GOT3 (cell line): ENCODE measurements at places on chromosomes 2 and 18.

DNA sequence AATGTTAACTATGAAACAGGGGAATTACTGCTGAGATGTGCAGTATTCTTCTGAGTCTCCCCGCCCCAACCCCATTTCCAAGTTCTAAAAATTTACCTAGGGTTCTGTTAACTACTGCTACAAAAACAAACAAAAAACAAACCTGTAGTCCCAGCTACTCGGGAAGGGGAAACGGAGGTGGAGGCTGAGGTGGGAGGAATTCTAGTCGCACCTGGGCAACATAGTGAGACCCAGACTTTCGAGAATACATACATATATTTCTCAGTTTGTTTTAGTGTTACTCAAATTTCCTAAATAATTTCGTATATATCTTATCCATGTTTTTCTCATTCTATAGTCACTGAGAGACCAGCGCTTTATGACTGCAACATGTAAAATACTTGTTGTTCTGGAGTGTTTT lies 989 bp downstream of the STAM2 start:
- no peak for DNase-seq

GRCh38 chr2:224922142-224922727 lies 120.0 kb downstream of the DOCK10 start:
- DNase-seq, result no peak

DNA sequence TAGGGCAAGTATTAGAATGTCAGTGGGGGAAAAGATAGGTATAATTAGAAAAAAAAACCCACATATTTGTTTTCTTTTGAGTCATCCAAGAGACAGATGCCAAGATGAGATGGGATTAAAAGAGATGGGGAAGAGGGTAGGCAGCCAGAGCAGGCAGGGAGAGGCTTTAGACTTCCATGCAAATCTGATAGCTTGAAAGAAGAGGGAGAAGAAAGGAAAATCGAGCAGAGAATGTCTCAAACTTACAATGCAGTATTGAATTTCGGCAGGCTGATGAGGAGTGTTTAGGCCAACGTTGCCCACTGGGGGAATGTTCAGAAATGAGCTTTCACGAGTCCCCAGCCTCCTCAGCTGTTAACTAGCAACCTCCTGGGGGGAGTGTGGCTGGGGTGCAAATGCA lies 91.3 kb downstream of the SPATS2L start:
- DNase-seq, result no peak

DNA sequence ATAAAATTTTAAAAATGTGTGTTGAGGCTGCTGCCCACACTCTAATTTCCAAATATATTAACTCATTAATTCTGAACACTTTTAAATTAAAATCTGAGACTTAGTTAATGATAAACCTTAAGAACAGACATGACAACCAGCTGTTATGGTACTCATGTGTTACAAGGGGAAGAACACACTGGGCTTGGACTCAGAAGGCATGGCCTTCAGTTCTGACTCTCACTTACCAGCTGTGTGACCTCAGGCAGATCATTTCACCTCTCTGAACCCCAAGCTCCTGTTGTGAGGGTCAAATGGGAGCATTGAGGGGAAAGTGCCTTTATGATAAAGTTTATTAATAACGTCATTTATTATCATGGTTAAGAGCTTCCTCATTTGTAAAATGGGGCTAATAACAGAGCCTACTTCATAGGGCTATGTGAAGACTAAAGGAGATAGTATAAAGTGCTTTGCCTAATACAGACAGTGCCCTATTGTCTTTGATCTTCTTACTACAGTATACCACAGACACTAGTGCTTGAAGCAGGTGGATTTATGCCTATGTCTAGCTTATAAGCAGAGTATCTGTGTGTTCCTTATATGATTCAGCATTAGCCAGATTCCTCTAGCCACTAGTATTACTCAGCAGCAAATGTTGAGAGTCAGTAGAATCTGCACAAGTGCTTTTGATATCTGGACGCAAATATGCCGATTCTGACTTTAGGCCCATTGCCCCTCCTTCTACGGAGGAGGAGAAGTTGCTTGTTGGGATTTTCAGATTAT lies 99.6 kb downstream of the SGPP2 start:
- no peak for DNase-seq

GRCh38 chr2:173654896-173655265 lies 300.2 kb downstream of the CDCA7 start:
- DNase-seq, result no peak

DNA sequence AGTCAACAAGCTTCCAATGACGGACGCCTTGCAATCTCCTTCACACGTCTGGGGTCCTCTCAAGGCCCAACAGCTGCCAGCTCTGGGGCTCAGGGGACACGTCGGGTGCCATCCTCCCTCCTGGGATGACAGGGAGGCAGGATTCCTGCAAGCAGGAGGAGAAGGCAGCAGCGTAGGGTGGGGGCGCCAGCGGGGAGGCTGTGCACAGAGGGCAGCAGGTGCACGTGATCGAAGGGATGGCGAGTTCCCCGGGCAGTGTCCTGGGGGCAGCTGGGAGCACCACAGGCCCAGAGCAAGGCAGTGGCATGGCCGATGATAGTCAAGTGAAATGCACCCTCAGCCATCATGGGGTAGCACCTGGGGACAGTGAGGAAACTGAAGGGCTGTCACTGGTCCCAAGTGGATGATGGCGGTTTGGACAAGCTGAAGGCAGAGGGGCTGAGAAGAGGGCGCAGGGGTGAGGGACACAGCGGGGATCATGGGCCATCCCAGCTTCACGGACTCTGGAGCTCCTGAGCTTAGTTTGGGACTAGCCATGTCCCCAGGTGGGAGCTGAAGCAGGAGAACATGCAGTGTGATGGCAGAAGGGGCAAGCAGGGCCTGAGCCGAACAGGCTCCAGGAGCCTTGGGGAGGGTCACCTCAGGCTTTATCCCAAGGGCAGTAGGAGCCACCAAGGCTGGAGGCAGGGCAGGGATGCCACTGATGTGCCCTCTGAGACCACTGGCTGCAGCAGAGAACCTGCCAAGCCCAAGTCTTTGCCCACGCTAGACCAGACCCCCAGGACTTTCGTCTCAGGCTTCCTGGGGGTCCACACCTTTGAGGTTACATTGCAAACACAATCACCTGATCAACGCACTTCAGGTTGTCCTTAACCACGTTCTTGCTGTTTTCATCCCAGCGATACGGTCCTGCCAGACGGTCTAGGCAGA lies 16.3 kb upstream of the SNED1 start:
- no peak for DNase-seq

GRCh38 chr2:989781-990467 lies 39.3 kb downstream of the SNTG2 start:
- DNase-seq, result no peak

- DNase-seq, result no peak
Observed at GRCh38 chr2:42755191-42755880, 8.6 kb downstream of the OXER1 start.

DNA sequence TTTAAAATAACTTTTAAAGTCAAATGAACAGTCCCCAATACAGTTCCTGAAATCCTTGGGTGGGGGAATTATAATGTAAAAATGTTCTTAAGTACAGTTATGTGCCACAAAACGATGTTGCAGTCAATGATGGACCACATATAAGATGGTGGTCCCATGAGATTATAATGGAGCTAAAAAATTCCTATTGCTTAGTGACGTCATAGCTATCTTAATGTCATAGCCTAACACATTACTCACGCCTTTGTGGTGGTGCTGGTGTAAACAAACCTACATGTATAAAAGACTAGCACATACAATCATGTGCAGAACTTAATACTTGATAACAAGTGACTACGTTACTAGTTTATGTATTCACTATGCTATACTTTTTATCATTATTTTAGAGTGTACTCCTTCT lies 109.4 kb downstream of the EPB41L3 start:
- DNase-seq, result no peak

DNA sequence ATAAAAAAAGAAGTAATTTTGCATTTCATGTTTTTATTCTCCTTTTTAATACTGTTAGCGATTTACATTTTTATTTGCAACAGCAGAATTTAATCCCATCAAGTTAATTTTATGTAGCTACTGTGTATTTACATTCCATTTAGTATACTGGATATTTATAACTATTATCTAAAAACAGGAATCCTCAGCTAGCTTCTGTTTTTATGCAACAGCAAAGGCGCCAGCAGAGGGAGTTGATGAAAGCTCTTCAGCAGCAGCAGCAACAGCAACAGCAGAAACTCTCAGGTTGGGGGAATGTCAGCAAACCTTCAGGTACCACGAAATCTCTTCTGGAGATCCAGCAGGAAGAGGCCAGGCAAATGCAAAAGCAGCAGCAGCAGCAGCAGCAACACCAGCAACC lies 26.2 kb upstream of the SNORC start:
- DNase-seq, result no peak

- DNase-seq, result no peak
Observed at GRCh38 chr2:44946372-44947027, 5.0 kb downstream of the SIX3 start.

DNA sequence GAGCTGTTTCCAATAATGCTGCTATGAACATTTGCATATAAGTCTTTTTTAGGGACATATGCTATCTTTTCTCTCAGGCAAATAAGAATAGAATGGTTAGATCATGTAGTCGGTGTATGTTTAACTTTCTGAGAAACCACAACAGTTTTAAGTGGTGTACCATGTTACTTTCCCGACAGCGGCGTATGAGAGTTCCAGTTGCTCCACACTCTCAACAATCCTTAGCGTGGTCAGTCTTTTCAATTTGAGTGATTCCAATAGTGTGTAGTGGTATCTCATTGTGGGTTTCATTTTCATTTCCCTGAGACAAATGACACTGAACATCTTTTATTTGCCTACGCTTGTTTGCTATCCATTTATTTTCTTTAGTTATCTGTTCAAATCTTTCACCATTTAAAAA lies 149.5 kb downstream of the ACOXL start:
- DNase-seq, result no peak

- DNase-seq, result no peak
Observed at GRCh38 chr2:46776687-46777327, 138.8 kb downstream of the MCFD2 start.

- DNase-seq, result no peak
Observed at GRCh38 chr2:113769555-113769954, 13.1 kb upstream of the SLC35F5 start.

DNA sequence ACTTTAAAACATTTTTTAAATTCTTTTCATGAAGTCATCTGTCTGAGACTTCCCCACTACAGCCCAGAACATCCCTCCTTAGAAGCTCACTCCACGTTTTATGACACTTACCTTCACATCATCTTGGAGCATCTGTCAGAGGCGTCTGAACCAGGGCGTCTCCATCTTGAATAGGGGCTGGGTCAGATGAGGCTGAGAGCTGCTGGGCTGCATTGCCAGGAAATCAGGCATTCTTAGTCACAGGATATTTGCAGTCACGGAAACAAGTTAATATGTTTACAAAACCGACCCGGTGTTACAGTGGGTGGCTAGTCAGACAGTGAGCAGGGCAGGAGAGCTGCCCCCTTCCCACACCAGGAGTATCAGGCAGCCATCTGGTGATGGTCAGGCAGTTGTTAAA lies 456.5 kb downstream of the FBXO15 start:
- DNase-seq, result no peak

DNA sequence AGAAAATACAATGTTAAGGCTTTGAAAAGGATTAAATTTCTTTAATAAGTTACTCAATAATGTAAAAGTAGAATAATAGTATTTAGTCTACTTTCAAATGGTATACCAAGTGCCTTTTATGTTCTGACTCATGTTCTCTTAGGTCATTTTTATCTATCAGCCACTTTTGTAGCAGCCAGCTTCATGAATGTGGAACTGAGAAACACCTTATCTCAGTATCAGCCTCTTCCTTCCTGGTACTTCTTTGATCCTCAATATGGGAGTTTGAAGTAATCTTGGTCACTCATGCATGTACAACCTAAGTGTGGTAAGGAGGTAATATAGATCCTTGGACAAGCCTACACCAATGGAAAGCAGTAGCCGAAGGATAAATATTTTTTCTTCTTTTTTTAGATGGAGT lies 180.4 kb upstream of the NRXN1 start:
- no peak for DNase-seq

- no peak for DNase-seq
Observed at GRCh38 chr18:62523631-62524439, 1.0 kb downstream of the ZCCHC2 start.

GRCh38 chr2:191298306-191298705 lies 53.1 kb downstream of the MYO1B start:
- DNase-seq, result no peak

- DNase-seq, result no peak
Observed at GRCh38 chr2:100757621-100758394, 62.1 kb upstream of the NPAS2 start.

- no peak for DNase-seq
Observed at GRCh38 chr18:58862356-58862755, 2.3 kb upstream of the ZNF532 start.

DNA sequence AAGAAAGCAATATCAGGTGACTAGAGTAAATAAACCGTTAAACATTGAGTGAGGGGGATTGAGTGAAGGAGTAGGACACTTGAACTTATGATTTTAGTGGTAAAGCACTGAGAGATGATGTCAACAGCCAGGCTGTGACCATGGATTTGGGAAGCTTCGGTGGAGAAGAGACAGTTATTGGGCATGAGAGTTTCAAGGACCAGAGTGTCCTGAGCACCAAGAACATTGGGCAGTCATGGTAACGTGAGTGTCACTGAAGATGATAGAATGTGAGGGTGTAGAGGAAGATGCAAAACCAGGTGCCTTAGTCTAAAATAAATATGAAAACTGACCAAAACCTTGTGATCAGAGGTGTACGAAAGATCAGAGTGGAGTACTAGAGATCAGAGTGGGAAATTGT lies 248.1 kb downstream of the ASXL3 start:
- DNase-seq, result no peak
